IPS DF 6.9 (cell line): ENCODE measurements at places on chromosomes 13 and 19.
A peak's percentile ranks its signal among the peaks of the same experiment; 100 is the strongest.

DNA sequence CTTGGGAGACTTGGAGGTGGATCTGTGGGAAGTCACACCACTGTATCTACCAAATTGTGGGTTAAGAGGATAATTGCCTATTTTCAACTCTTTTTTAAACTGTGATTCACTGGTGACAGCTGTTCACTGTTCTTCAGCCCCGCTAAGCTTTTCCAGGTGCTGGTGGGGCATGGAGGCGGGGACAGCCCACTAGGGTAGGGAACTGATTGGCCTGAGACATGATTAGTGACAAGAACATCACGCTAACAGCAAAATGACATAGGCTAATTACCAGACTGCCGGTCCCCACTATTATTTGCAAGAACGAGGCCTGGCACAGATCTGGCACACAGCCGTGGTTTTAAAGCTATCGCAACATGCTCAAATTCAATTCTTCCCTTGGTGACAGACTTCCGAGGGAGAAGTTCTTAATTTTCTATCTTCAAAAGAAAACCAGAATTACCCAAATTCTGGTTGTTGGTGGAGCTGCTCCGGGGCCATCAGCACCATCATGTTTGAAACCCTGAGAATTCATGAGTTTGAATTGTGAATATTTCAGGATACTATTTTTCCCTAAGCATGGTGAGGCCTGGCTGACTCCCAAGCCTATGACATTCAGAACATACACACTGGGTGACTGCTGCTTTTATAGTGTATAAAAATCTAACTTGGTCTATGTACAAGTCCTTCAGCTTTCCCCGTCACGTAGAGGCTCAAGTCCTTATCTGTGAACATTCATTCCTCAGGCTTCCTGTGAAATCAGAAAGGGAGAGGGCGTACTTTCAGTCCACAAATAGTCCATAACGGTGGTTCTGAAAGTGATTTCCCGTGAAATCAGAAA lies 17.9 kb downstream of the DOCK9 start:
- no peak for DNase-seq

DNA sequence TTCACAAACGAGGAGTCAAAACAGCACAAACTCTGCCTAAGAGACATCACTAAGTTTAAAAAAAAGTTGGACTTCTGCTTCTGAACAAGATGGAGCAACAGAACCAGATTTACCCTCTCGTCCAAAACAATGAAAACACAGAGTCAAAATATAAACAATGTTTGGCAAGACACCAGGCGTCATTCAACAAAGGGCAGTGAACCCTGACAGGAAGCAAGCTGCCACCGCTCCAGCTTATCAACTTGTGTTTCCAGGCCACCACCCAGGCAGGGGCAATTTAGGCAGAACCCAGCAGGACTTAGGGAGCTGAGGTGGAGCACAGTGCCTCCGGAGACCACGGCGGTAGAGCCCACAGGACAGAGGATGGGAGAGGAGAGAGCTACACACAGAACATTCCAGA lies 8.6 kb upstream of the NAPA start:
- no peak for DNase-seq

DNA sequence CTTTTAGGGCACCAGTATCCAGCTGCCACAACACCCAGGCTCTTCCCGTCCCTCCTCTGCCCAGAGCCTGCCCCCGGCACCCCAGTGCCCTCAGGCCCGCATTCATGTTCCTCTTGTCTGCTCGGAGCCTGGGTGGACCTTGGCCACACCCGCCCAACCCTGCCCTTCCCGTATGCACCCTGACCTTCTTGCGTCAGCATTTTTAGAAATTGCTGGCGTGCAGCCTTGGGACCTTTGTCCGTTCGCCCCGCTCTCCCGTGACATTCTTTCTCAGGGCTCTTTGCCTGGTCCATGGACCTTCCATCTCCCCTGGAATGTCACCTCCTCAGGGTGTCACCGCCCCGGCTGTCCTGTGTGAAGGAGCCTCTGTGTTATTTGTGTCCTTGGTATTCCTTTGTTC lies 7.6 kb downstream of the NUCB1 start:
- no peak for DNase-seq

DNA sequence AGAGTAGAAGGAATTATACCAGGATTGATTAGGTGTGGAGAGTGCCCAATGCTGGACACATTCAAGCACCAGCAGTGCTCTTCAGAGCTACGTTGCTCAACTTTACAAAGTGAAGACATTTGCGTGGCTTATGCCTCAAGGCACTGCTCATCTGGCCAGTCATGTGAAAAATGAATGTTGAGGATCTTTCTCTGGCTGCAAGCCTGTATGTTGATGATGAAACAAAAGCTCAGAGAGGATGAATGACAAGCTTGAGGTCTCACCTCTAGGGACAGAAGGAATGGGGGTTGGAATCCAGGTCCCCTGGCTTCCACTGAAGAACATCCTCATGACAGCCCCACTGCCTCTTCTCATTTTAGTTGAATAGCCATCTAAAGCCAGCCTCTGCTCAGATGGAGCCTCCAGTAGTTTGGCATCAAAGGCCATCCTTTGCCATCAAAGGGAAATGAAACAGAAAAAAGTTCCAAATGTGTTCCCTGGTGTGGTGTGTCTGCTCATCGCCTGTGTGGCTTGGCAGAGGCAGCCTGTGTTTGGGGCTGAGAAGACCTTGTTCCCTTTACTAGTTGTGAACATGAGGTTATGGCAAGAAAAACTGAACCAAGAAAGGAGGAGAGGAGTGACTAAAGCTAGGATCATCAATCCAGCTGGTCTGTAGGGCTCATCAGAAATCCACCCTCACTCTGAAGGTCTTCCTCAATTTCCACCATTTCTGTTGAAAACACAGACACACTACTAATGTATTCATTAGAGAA lies 114.0 kb upstream of the KL start:
- no peak for DNase-seq

DNA sequence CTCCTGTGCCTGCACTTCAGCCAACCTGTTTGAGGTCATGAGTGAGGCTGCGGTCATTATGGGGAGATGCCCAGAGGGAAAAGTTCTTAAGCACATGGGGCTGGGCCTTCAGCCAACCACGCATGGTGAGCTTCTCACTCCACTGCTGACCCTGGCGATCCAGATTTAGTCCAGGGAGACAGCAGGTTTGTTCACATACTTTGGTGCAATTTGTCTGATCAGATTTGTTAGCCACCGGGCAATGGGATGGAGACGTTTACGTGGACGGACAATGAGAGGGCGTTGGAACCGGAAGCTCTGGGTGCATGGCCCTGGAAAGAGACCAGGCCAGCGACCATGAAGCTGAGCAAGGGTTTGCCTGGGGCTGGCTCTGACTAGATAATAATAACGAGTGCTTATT lies 56.2 kb downstream of the RGCC start:
- no peak for DNase-seq

DNA sequence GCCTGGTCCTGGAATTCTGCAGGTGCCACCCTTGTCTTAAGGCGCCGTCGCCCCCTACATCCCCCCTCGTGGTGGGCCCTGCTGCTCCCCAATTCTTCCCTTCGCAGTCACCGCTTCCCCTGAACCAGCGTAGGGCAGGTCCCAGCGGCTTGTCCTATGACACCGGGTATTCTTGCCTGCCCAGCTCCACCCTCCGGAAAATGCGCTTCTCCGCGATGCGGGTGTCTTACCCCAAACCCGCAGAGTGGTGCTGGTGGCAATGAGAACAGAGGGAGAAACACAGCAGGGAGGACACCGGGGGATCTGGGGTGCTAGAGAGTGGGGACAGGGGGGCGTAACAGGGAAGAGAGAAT lies 9.0 kb downstream of the ZNF808 start:
- DNase-seq: no peak

GRCh38 chr13:77908531-77908930 lies 10.1 kb downstream of the EDNRB start:
- no peak for DNase-seq

DNA sequence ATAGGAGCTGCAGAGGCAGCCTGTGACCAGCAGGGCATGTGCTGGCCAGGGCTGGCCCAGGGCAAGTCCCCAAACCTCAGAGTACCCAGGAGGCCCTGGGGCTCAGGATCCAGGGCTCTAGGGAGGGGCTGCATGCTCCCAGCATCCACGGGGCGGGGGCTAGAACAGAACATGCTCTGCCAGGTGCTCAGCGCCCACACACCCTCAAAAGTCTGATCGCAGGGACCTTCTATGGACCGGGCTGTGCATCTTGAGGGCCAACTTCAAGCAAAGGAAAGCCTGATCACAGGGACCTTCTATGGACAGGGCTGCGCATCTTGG lies 33.5 kb downstream of the ELL start:
- no peak for DNase-seq

- no peak for DNase-seq
Observed at GRCh38 chr19:5822181-5822844, 17.2 kb downstream of the FUT6 start.

DNA sequence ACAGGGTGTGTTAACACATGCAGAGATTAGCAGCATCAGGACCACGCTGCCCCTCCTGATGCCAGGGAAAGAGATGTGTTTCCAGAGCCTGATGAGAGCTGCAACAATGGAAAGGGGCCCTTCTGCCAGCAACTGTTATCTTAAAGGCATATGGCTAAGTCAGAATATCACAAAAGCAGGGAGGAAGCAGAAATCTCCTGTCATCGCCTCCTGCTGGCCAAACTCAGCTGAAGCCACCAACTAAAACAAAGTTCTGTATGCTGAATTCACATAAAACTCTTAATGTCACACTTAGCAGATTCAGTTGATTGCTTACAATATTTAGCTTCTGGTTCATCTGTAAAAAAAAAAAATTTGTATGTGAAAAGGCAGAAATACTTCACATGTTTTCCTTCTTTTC lies 178.2 kb downstream of the GPC5 start:
- DNase-seq: peak; percentile 29

DNA sequence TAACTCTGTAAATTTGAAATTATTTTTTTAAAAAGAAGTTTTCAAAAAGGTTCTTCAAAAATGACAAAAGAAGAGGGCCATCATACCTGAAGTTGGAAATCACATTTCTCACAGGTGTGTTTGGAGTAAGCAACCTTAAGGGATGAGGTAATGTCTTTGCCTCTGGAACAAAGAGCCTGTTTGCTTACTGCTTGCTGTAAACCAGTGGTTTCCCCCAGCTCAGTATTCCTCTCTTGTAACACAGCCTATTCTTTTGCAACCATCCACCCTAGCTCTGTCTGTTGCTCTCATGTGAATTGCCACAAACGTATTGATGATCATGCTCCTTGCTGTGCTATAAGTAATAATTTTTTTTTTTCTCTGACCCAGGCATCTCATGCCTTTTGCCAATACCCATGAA lies 38.1 kb downstream of the UCHL3 start:
- peak; percentile 45 for DNase-seq

GRCh38 chr19:2549701-2550191 lies 73.8 kb downstream of the GADD45B start:
- DNase-seq: no peak

DNA sequence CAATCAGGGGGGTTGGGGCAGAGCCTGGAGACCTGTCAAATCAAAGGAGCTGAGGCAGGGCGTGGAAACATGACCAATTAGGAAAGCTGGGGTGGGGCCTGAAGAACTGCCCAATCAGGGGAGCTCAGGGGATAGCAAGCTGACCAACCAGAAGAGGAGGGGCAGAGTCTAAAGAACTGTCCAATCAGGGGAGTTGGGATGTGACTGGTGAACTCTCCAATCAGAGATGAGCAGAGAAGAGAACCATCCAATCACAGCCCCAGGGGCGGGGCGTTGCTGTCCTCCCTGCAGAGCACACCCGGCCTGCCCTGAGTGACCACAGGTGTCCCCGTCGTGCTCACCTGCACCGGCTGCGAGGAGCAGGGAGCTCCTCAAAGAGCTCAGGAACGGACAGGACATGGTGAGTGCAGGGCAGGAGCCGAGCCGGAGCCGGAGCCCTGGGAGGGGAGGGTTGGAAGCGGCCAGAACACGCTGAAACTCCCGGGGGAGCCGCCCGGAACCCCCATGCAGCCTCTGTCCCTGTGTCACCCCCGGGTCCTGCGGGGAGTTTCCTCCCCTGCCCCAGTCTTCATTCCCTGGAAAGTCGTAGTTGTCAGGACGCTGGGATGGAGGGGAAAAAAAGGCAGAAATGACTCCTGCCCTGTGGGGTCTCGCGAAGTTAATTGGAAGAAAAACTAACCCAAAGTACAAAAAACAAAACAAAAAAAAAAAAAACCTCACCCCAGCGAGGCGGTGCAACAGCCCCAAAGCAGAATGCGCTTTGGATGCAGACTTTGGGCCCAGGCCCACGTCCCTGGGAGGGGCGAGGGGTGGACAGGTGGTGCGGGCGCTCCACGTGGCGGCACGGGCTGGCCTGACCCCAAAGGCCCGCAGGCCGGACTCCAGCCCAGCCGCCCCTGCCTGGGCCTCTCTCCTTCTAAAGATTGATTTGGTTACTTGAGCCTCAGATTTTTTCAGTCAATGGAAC lies at the start of gene ZNF556:
Gene ZNF556, plus strand, starts transcription at position 311 of the 967 bp plus-strand sequence. Its CDS starts 87 bp downstream, at position 398.
- DNase-seq: no peak

DNA sequence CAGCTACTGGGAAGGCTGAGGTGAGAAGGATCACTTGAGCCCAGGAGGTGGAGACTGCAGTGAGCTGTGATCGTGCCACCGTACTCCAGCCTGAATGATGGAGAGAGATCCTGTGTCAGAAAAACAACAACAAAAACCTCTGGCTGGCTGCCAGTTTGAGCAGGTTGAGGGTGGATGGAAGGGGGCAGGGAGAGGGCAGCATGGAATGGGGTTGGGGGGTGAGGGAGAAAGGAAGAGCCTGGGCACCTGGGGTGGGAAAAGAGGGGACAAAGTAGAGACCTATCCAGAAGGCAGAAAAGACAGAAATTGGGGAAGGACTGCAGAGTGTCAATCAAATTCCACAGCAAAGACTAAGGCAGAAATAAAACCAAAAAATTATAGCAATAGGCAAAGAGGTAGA lies 4.7 kb downstream of the SLC1A5 start:
- DNase-seq: no peak

DNA sequence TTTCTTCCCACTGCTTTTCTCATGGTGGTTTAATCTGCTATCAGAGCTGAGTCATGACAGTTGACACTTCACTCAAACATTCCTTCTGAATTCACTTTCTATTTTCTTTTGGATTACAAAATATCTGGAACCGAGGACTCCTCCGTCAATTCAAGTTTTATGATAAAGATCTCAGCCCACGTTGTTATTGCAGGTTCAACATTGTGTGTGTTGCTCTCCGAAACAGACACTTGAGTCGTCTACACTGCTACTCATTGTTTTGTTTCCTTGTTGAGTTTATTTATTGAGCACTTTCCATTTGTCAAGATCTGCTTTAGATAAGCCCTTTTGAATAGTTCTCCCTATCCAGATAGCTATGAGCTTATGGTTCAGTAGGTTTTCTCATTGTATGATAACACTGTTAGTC lies 636.1 kb upstream of the GPC6 start:
- DNase-seq: no peak
